ENCODE measurements at places on chromosomes 6 and 20.

- no peak for DNase-seq
These were observed 40.6 kb upstream of the NHSL1 start for GRCh38 chr6:138539876-138540275.

DNA sequence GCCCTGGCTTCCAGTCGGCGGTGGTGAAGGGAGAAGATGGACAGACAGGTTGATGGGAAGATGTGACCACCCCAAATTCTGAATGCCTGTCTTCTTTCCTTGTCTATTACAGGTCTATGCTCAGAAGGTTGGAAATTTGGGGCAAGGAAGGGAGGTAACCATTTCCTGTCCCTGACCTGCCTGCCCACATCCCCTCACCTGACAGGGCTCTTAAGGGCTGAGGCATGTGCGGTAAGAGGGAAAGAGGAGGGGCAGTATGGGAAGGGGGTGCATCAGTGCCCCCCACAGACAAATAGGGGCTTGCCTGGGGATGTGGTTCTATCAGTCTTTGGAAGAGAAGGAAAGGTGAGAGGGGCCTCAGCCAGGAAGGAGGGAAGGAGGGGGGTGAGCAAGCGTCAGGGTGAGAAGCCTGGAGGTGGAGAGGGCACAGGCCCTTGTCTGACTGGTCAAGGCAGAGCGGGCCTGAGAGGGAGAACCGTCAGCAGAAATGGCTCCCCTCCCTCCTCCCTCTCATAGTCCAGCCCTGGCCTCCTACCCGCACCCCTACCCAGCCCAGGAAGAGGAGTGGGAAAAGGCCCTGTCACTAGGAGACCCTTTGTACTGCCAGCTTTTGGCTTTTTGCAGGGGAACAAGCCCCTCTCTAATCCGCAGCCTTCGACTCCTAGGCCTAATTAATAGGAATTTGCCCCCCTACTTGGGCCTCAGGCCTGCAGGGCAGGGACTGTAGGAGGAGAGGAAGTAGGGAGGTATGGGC is 104.4 kb upstream of the FOXP4 start:
- no peak for DNase-seq

DNA sequence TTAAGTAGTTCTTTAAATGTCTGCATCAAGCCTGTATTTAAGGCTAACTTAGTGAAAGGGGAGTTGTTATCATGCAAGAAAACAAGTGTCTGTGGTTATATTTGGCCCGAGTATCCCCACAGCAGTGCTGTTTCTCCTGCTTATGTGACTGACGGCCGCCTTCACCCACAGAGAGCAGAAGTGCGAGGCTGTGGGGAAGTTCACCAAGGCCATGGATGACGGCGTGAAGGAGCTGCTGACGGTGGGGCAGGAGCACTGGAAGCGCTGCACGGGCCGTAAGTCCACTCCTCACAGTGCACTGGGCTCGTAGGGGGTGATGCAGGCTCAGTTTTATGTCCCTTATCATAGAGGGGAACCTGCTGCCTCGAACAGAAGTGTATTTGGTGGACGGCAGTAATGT is 53.2 kb upstream of the SYNJ2 start:
- DNase-seq = no peak

GRCh38 chr6:29834564-29835436 is 7.2 kb downstream of the HLA-G start:
- no peak for DNase-seq

DNA sequence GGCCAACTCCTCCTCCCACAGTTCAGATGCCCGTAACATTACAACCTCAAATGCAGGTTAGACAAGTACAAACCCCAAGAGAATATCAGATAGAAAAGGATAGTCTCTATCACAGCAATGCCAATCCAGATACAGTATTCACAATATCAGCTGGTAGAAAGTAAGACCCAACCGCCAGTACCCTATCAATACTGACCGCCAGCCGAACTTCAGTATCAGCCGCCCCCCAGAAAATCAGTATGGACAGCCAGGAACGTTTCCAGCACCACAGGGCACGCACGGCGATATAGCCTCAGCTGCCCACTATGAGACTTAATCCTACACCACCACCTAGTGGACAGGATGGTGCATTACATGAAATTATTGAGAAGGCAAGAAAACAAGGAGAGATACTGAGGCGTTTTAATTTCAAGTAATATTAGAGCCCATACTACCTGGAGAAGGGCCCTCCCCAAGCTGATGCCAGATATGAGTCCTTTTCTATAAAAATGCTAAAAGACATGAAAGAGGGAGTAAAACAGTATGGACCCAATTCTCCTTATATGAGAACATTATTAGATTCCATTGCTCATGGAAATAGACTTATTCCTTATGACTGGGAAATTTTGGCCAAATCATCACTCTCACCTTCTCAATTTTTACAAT is 17.6 kb upstream of the EIF2S2 start:
- DNase-seq = no peak

DNA sequence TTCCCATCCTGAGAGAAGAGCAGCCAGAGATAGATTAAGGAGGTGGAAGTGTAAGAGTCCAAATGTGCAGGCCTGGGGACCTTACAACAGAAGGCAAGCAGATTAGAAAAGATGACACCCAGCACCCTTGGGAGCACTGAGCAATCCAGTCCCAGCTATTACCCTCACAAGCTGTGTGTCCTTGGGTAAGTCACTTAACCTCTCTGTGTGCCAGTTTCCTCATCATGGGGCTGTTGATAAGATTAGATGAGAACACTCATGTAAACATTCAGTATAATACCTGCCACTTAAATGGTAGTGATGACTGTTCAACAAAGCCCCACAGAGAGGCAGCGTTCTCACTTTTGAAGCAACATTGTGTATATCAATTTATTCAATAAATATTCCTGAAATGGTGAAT is 114.8 kb upstream of the CST7 start:
- DNase-seq = no peak

DNA sequence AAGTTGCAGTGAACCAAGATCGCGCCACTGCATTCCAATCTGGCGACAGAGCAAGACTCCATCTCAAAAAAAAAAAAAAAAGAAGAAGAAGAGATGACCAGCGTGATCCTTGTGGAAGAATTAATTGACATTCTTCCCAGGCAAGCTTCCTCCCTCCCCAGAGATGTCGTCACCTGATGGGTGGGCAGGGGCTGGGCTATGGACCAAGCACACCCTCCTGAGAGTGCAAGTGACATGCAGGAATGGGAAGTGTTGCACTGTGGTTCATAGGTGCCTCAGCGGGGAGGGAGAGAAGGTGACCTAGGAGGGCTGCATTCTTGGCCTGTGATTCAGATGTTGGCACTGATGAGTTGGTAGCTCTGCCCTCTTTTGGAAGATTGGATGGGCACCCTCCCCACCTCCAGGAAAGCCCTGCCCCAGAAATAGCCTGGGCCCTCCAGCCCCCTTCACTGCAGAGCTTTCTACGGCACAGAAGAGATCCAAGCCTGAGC is 37.8 kb downstream of the TAF8 start:
- DNase-seq = no peak

GRCh38 chr6:67541586-67541985 is 1093.5 kb upstream of the ADGRB3 start:
- no peak for DNase-seq

- DNase-seq = no peak
These were observed 135.3 kb upstream of the ARMC2 start for GRCh38 chr6:108712946-108713345.

DNA sequence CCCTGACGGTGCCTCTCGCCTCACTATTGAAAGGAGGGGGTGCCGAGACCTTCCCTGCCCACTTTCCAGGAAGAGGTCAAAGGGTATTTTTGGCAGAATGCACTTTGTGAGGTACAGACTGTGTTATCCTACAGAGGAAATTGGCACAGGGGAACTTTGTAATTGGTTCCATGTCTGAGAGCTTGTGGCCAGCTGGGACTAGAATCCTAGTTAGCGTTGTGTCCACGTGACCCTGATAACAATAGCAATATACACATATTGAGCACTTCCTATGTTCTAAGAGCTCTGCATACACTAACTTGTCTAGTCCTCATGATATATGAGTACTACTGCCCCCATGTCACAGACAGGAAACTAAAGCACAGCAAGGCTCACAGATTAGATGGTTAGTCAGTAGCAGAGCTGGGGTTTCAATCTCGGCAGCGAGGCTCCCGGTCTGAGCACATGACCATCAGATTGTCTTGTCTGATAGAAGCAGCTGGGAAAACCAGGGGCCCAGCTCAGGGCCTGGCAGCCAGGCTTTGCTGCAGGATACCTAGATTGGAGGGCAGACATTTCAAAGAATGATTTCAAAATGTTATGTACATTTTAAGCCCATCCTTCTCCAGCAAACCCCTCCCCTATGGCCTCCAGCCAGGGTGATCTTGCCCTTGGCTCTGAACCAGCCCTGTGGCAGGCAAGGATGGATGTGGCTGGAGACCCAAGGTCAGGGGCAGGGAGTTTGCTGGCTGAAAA is 1.4 kb downstream of the MAPK13 start:
- peak; percentile 66 for DNase-seq

DNA sequence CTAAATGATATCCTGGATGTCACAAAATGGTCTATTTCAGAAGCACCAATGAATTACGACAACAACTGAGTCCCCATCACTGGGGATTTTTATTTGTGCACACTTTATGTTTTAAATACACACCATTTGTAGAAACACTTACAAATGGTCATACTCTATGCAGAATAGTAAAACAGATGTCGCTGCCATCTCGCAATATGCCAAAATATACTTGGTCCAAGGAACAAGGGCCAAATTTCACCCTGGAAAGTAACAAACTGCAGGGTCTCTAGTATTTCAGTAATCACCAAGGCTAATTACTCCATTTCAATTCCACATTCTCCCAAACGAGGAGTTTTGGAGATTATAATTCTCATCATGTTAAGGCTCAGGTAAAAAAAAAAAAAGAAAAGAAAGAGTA is 215.2 kb downstream of the LMBRD1 start:
- DNase-seq = no peak

DNA sequence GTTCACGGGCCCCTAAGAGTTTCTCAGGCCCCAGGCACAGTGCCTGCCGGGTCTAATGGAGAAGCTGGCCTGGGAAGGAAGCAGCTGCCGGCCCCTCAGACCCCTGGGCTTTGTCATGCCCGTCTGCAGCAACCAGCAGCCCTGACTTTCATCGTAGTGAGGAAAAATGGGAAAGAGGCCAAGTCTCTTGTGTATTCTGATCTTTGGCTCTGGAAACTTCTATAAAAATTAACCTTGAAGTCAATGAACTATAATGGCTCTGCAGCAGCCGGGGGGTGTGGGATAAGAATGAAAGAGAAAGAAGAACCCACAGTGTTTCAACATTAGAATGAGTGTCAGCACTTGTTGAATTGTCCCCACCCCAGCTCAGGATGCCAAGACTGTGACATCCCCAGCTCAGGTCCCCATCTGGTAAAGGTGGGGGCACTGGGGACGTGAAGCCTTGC is 12.9 kb downstream of the TGM2 start:
- DNase-seq = peak; percentile 69

GRCh38 chr6:42774201-42774600 is 7.7 kb upstream of the BICRAL start:
- DNase-seq = no peak

DNA sequence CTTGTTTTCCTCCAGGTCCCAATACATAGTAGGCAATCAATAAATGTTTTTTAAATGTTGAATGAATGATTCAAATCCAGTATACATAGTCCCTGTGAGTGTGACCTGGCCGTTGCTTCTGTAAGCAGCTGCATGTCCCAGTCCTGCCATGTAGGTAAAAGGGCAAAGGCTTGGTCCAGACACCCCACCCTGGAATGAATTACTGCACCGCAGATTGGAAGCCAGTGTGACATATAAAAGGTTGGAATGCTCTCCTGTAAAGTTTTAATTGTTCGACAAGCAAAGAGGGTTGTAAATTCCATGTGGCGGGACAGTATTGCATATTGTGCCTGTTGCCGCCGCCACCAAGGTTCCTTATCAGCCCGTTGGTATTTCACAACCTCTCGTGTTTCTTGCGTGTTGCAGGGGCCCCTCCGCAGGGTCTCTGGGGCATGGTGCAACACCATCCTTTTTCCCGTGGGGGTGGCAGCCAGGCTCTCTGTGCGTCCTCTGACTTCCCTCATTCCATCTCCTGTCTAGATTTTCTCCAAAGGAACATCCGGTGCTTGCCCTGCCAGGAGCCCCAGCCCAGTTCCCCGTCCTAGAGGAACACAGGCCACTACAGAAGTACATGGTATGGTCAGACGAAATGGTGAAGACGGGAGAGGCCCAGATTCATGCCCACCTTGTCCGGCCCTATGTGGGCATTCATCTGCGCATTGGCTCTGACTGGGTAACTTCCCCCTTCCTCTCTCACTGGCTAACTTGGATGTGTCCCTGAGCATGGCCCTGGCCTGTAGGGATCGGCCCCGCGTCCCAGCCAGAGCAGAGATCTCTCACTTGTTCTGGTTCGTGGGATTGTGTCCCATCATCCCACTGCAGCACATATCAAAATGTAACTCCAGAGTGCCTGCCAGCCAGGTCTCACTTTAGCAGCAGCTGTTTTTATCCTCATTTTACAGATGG is 20.3 kb downstream of the POFUT1 start:
- no peak for DNase-seq

DNA sequence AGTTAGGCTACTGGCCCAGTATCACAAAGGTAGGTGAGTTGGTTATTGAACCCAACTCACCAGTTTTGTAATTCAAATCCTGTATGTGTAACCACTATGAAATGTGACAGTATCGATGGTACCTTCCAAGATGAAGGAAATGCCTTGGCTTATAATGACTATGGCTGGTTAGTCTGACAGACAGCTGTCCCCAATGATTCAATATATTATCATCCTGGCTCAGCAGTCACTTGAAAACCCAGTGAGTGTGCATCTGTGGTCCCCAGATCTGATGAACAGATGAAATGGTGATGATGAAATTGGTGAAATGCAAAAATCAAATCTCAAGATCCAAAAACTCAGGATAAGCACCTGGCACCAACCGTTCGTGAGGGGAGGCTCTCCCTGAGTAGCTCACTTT is 54.8 kb downstream of the TNFRSF21 start:
- DNase-seq = no peak

DNA sequence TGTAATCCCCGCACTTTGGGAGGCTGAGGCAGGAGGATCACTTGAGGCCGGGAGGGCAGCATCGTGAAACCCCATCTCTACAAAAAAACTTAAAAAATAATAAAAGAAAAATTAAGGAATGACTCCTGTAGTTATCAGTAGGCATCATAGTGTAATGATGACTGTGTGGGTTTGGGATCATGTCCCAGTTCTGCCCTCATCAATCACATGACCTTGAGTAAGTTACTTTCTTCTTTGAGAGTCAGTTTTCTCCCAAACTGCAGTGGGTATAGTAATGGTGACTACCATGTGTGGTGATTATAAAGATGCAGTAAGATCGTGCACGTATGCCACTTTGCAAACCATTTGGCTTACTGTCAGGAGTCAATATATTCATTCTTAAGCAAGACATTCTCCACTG is 89.2 kb downstream of the TXNDC5 start:
- no peak for DNase-seq

DNA sequence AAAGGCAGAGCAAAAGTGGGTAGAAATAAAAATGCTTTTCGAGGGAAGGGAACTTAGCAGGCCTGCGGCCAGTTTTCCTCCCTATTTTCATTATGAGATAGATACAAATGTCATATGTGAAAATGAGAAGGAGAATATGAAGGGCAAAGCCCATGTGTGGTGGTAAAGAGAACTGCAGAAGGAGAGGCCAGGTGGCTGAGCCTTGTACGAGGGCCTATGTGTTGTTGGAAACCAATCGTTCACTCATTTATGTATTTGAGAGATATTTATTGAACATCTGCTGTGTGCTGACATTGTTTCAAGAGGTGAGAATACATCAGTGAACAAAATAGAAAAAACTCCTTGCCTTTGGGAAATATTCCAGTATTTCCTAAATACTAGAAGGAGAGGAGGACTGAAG is 147.7 kb downstream of the SH3BGRL2 start:
- DNase-seq = no peak

All from GM18507 (cell line).